Stimulated activated naive CD8-positive, alpha-beta T cell treated with anti-CD3 and anti-CD28 coated beads, Interleukin-15, amount 100 ng/mL, for 72 hours (primary cell): ENCODE measurements at places on chromosomes 2 and 18.

- DNase-seq: no peak
Measured at GRCh38 chr2:156037482-156037881, 295.0 kb downstream of the NR4A2 start.

GRCh38 chr2:78068808-78069207 lies 546.6 kb upstream of the LRRTM4 start:
- no peak for DNase-seq

DNA sequence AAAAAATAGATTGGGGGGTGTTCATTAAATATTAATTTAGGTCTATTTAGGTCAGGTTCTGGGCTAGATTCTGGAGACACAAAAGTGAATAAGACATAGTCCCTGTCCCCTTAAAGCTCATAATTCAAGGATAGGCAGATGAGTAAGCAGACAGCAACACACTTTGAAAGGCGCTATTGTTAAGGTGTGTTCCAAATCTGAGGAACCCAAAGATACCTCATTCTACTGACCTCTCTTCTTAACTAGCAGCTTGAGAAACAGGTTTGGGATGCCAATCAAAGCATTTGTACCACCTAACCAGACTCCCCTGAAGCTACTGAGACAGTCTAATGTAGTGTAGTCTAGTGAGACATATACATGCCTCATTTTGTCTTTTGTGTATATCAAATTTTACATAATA lies 34.8 kb downstream of the SEMA4F start:
- no peak for DNase-seq

DNA sequence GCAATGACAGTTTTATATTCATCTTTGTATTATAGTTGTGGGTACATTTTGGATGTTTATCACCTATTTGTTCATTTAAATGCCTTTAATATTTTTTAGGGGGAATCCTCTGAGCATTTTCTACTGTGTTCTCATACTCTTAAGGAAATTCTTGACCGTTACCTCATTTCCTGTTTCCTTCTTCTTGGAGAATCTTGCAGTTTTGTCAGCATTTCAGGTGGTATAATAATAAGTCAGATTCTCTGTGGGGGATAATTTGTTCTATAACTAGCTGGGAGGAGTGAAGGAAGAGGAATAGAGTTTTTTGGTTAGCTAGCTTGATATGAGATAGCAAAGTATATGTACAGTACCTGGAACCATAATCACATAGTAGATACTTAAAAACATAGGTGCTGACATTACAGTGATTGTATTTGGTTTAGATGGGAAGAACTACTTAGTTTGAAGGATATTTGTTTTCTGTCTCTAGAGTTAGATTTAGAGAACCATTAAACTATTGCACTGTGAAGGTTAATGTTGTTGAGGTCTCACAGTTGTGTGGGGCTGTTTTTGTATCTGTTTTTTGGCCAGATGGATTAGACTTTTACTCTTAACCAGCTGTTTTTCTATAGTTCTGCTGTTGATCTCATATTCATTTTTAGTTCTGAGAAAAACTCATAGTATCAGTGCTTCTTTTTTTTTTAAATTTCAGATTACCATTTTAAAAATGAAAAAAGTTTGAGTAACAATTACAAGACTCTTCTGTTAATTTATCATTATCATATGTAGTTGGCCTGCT lies 14.2 kb downstream of the MTX2 start:
- DNase-seq: no peak

DNA sequence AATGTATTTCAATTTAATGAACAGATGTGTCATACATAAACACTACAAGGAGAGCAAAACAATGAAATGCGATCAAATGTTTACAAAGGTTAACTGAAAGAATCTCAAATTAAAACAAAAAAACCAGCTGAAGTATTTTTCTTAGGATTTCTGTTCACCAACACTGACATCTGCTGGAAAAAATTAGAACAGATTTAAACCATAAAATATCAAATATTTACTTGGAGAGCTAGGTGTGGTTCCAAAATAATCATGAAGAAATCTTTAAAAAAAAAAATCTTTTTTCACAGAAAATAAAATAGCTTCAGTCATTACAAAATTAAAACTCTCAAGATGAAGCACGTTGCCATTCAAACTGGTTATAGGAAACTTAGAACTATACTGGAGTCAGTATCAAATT lies 13.8 kb downstream of the MMADHC start:
- DNase-seq: no peak

- no peak for DNase-seq
Measured at GRCh38 chr2:55168221-55169154, 63.6 kb downstream of the CLHC1 start.

DNA sequence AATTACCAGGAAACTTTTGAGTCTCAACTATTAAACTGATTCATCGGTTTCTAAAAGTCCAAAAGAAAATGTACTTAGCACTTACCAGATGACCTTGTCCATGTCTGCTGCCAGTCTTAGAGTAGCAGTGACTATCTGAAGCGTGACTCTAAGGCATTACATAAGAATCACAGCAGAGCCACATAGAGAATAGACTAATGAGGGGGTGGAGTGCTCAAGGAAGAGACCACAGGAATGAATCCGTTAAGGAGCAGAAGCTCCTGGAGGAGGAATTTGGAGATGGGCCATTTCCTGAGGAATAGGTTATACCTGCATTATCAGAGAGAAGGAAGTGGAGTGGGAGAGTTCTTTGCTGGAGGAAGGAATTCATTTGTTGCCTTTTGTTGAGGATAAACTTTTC lies 116.0 kb downstream of the MAP3K20 start:
- DNase-seq: no peak

DNA sequence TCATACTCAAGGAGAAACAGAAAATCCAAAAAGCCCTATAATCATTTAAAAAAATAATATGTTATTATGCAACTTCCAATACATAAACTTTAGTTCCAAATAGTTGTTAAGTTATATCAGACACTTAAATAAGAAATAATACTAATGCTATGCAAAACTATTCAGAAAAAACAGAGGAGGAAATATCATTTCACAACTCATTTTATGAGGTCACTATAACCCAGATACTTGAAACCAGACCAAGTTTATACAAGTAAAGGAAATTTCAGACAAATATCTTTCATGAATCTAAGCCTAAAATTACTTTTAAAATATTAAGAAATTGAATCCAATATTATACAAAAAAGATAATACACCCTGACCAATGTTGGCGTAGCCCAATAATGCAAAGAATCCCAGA lies 260.8 kb downstream of the CD226 start:
- no peak for DNase-seq

GRCh38 chr18:74902147-74902455 lies 304.4 kb downstream of the ZNF407 start:
- no peak for DNase-seq

- DNase-seq: no peak
Measured at GRCh38 chr2:233429175-233429897, 75.0 kb downstream of the DGKD start.

GRCh38 chr2:237287872-237288271 lies 126.1 kb downstream of the COL6A3 start:
- no peak for DNase-seq

GRCh38 chr2:119294671-119295070 lies 71.0 kb downstream of the STEAP3 start:
- no peak for DNase-seq

GRCh38 chr18:23802817-23803216 lies 113.6 kb downstream of the LAMA3 start:
- no peak for DNase-seq

DNA sequence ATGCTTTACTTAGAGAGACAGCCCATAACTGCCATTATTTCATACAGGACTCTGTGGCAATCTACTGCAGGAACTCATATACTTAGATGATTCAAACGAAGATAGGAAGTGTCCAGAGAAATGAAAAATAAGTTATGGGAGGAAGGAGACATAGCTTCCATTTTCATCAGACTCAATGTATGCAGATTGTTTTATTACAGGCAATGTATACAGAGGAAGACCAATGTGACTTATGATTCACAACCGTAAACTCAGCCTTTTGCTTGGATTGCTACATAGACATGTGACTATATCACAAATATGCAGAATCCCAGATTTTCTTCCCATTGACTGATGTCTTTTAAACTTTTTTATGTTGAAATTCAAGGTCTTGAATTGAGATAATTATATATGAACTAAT lies 793.4 kb downstream of the SATB2 start:
- DNase-seq: no peak

GRCh38 chr2:145524836-145525235 lies 1004.9 kb upstream of the ZEB2 start:
- no peak for DNase-seq

- no peak for DNase-seq
Measured at GRCh38 chr2:170509452-170510193, 205.5 kb upstream of the SP5 start.

DNA sequence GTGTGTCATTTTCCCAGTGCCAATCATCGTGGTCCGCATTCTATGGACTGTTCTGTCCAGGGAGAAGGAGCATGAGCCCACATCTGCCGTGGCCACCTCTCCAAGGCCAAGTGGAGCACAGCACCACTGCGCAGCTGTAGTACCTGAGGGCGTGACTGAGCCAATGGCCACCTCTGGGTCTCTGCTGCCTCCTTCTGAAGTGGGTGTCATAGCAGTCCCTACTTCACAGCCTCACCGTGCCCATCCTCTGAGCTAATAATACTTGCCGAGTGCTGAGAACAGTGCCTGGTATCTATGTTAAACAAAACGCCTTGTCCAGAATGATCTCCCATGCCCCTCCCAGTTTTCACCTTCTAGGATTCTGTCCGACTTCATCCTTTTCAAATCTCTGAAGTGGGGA lies 256.1 kb downstream of the PRKCE start:
- DNase-seq: no peak

DNA sequence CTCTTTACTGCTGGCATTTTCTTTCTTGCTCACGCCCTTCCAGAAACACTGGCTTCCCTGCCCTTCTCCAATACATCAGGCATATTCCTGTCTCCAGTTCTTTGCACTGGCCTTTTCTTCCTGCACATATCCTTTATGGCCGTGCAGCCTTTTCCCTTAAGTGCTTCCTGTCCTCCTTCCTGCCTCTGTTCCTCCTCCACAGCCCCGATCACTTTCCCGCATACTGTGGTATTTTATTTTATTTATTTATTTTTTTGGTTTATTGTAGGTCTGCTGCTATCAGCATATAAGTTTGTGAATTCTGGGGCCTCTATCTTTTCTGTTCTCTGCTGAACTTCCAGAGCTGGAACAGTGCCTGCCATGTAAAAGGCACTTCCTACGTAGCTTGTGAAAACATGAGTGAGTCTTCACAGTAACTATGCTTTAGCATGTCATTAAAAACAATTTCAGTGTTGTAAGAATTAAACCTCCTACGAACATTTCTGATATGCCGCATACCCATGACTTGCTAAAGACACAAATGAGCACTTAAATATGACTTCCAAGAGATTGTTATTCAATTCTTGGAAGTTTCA lies 289.1 kb downstream of the TRIB2 start:
- no peak for DNase-seq

DNA sequence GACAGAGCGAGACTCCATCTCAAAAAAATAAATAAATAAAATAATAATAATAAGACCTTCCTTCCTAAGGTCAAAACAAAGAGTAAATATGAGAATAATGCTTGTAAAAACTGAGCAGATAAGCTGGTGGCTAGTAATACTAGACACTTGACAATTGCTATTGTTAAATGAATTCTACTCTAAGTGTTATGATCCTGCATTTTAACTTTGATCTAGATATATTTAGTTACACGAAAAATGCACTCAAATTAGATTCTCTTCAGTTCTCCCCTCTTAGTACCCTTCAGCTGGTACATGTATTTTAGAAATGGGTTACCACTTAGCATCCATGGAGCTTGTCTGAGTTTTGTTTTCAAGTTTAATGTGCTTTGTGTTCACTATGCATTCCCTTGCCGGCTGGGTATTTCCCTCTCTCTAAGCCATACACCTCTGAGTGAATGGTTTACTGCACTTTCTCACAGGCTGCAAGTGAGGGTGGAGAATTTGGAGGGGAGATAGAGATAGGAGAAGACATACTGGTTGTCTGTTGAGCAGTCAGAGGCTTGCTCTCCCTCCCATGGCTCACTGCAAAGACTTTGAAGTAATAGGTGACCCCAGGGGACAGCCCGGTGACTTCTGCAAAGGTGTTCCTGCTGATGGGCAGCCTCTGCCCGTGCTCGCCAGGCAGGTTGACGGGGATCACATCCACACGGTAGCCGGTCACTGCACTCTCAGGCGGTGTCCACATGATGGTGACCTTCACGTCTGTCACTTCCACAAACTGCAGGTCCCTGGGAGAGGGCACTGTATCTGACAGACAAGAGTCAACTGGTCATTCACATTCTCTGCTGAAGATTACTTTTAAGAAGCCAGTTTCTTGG lies 29.9 kb downstream of the FN1 start:
- DNase-seq: no peak

DNA sequence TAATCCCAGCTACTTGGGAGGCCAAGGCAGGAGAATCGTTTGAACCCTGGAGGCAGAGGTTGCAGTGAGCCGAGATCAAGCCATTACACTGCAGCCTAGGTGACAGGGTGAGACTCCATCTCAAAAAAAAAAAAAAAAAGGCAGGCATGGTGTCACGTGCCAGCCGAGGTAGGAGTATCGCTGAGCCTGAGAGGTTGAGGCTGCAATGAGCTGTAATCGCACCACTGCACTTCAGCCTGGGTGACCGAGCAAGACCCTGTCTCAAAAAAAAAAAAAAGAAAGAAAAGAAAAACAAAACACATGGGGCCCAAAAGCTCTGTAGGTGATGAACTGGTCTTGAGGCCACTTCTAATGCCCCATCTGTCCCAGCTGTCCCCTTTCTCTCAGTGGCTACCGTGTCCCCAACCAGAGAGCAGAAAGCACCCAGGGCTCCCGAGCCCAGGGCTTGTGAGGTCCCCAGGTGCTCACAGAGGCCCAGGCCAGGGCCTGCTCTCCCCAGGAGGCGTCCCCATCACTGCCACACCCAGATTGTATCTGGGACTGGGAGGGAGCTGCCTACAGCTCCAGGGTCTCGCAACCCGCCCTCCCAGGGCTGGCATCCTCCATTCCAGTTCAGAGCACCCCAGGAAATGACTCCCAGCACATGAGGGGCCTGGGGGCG lies 8.5 kb downstream of the KLHL30 start:
- DNase-seq: no peak

DNA sequence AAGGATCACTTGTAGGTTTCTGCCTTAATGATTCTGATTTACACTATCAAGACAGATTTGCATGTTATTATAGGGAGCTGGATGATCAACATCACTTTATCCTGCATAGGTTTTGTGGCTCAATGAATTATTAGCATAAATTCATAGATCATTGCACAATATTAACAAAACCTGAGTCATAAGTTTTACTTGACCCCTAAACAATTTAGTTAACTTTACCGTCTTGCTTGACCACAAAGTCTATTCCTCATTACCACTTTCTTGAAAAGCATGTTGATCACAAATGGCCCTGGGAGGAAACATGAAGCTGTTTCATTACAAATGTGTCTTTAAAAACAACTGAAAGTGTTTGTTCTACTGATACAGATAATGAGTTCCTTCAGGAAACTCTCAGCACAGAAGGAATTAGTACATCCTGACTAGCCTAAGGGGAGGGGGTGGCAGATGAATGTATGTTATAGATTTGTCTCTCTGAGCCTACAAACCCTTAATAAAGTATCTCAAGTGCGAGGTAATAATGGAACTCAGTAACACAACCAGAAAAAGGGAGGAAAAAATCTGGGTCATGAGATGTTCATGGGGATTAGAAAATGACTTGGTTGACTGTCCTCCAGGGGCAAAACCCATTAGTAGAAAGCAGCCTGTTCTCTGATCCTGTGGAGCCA lies 303.4 kb downstream of the PIK3C3 start:
- DNase-seq: no peak
